ENCODE measurements at places on chromosomes 5 and 9.

- peak; percentile 87 for DNase-seq
Observed at GRCh38 chr9:16133556-16134227, 580.8 kb downstream of the CCDC171 start.

GRCh38 chr5:138491284-138491648 is 26.0 kb downstream of the EGR1 start:
- DNase-seq, result no peak

DNA sequence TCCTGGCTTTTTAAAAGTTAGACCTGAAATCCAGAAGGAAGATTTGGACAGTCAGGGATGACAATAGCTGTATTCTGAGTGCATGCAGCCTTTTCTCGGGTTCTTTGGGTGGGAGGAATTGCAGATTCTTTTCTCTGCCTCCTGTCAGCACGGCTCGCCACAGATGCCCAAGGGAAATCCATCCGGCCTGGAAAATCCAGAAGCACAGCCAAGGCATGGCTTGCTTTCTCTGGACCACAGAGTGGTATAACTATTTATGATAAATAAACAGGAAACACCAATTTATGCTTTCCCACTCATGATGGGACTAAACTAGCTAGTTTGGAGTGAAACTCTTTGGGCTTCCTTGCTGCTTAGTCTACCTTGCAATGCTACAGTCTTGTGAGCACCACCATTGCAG is 59.1 kb downstream of the C9orf152 start:
- no peak for DNase-seq

DNA sequence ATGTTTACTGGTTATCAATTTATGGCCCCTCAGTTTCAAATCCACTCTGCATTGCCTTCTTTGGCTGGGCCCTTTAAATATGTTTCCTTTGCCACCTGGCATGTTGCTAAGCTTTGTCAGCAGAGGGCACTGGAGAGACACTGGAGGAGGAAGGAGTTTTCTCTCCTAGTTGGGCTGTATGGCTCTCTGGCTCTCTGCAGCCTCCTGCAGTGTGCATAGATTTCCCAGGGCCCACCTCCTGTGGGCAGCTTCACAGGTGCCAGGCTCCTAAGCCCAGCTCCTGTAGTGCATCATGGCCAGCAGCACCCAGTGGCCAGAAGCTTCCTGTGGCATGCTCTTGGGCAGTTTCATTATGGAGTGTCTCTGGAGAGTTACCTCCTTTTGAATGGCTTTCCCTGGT is 23.3 kb downstream of the CAVIN4 start:
- DNase-seq, result peak; percentile 83

- DNase-seq, result no peak
Observed at GRCh38 chr9:117335837-117336433, 78.9 kb downstream of the ASTN2 start.

GRCh38 chr5:113162208-113162607 is 185.6 kb downstream of the DCP2 start:
- DNase-seq, result no peak

GRCh38 chr5:66013397-66013796 is 87.0 kb downstream of the ERBIN start:
- no peak for DNase-seq

DNA sequence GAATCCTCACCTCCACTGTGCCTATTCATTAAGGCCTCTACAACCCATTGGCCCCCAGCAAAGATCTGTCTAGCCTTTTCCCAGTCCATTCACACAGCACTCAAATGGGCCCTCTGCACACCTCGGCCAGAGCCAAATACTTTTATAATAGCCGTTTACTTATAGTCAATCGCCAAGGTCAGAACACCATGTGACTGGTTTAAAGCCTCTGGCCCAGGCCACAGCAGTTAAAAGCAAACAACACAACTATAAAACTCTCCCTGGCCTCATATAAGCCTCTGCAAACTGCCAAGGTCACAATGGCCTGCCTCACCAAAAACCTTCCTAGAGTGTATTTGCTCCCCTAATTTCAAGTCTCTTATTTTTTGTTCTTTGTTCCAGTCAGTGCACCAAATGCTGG is 562.6 kb downstream of the CAAP1 start:
- DNase-seq, result no peak

DNA sequence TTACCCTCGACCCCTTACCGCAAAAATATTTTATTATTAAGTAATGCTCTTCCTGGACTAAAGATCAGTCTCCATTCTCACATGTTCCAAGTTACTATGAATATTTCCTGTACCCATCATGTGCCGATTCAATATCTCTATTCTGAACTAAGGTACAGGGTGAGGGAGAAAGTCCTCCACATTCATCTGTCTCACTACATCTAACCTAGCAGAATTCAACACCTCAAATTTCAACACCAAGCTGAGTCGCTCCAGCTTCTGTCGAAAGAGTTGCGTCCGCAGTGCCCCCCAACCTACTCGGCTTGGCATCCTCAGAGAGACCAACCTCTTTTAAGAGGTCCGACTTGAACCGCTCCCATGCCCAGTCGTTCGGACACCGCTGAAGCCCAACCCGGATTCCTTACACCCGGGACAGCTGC is 1.0 kb downstream of the CERT1 start:
- no peak for DNase-seq

DNA sequence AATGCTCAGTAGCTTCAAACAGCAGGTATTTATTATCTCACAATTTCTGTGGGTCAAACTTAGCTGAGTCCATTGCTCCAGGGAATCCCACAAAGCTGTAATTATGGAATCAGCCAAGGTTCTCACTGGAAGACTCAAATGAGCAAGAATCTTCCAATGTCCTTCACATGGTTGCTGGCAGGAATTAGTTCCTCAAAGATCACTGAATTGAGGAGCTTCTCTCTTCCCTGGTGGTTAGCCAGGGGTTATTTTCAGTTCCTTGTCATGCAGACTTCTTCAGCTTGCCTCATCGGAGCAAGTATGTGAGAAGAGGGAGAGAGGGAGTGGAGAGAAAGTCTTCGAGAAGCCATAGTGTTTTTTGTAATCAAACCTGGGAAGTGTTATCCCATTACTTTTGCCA is 2331.9 kb downstream of the MAT2B start:
- DNase-seq, result no peak

GRCh38 chr5:99674101-99674500 is 745.3 kb upstream of the CHD1 start:
- DNase-seq, result peak; percentile 1

DNA sequence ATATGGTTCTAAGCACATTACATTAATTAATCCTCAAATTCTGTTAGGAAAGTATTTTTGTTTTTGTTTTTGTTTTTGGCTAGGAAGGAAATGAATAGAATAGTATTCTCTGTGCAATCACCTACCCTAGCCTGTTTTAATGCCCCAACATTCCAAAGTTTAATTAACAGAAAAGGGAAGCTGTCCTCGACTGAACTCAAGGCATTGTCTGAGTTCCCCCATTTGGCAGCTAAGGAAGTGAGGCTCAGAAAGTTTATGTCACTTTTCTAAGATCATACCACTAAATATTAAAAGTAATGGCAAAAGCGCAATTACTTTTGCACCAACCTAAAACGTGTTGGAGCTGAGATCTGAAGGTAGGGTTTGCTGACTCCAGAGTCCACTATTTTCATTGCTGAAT is 59.8 kb downstream of the FGF1 start:
- no peak for DNase-seq

DNA sequence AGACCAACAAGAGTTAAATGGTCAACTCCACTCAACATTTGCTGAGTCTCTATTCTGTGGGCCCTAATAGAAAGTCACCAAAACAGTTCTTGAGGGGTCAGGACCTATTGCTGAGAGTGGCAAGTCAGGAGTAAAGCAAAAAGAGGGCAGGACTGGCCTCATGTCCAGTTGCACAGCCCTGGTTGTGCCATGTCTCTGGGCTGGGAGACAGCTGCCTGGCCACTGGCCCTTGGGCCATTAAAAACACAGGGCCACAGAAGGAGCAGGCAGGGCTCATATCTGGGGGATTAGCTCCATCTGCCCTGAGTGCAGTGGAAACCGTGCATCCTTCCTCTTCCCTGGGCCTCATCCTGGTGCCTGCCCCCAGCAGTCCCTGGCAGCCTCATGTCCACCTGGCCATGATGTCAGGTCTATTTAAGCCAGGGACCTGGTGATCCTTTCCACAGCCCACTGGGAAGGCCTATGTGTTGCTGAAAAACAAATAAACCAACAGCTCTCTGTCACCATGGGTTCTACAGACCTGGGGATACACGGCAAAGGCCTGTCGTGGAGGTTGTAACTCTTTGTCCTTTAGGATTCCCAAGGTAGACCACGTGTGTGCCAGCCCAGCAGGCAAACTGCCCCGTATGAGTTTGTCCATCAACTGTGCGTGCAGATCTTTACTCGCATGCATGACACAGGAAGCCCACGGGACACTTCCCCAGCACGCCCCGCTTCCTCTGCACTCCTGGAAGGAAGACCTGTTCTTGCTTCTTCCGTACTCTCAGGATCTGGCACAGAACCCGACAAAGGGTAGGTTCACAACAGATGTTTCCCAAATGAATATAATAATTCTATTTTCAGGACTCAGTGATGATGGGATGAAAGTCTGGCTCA is 148.8 kb downstream of the MTX3 start:
- peak; percentile 13 for DNase-seq

DNA sequence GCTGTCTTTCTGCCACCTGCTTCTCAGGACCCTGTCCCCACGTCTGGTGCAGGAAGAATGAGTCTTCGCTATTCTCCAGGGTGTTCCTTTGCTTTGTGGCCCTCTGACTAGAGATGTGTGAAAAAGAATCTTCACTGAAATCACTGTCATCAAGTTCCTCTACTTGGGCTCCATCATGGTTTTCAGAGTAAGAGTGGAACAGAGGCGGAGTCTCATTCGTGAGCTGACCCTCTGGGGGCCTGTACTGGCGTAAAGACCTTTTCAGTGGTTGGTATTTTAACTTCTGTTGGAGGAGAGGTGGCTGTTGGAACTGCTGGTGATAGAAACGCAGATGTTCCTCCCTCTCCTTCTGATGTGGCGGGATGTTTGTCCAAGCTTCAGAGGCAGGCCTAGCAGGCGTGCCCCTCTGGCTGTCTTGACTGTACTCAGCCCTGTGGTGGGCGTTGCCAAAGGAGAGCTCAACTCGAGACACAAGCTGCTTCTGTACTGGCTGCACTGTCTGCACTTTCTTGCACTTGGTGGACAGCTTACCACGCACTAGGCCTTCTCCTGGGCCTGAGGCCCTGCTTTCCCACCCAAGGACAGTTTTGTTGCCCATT is 72.0 kb downstream of the KIF24 start:
- DNase-seq, result no peak

DNA sequence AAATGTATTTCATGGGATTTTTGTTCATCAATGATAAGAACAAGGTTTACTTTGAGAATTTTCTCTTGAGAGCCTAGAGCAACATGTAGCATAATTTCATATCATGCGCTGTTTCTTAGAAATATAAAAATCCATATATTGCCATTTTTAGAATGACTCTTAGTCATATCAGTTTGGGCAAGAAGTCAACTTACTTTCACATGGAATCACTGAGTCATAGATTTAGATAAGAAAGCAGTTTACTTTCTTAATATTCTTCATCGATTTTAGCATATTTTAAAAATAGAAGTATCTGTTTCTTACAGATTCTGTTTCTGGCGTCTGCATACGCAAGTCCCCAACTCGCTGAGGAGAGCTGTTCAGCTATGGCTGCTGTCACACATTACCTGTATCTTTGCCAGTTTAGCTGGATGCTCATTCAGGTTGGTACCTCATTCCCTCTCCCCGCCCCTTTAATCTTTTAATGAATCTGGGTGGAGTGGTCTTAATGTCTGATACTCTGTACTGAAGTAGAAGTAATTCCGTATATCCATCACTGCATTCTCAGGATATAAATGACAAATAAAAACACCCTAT is 406.6 kb downstream of the ADGRV1 start:
- DNase-seq, result no peak

GRCh38 chr5:95445995-95446394 is 54.8 kb downstream of the FAM81B start:
- no peak for DNase-seq

GRCh38 chr5:125011947-125012346 is 265.5 kb upstream of the ZNF608 start:
- DNase-seq, result peak; percentile 58

- no peak for DNase-seq
Observed at GRCh38 chr9:107308461-107308860, 25.4 kb downstream of the RAD23B start.

- no peak for DNase-seq
Observed at GRCh38 chr5:138829341-138829740, 45.8 kb downstream of the LRRTM2 start.

DNA sequence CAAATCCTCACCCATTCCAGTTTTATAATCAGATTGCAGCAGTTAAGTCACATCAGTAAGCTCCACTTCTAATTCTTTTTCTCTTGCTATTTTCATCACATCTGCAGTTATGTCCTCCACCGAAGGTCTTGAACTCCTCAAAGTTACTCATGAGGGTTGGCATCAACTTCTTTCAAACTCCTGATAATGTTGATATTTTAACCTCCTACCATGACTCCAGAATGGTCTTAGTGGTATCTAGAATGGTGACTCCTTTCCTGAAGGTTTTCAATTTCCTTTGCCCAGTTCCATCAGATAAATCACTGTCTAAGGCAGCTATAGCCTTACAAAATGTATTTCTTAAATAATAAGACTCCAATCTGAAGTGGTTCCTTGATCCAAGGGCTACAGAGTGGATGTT is 53.8 kb upstream of the EDIL3 start:
- DNase-seq, result no peak

DNA sequence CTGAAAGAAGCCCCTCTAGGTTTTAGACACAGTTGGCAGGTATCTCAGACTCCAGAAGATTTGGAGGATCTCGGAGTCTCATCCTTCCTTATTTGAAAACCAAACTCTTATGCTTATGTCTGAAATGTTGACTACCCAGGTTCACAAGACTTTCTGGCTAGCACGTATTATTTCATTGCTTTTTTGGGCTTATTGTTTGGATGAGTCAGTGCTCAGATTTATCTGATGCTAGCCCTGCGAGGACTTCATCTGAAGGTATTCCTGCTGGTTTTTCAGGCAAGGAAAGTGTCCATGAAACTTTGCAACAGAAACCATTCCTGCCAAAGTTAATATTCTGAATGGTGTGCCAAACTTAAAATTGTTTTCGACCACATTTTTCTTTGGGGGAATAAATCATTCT is 8.5 kb downstream of the OSTF1 start:
- DNase-seq, result no peak

DNA sequence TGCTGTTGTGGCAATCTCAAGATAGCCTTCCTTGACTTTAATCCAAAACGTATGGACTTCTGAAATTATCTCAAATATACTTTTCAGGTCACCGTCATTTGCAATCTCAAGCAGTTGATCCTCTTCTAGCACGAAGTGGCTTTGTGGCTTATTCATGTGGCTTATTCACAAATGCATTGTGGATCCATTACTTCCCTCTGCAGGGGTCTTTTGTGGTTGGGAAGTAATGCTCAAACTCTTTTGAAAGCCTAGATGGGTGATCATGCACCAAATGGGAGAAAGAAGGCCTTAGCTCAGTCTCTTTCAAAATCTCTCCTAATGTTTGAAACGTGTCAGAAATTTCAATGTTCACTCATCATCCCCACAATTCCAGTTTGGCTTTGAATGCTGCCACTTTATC is 597.2 kb upstream of the CDH10 start:
- no peak for DNase-seq

GRCh38 chr9:128969491-128969890 is 22.0 kb downstream of the NUP188 start:
- DNase-seq, result no peak
